ENCODE measurements at places on chromosomes 13 and 19.

DNA sequence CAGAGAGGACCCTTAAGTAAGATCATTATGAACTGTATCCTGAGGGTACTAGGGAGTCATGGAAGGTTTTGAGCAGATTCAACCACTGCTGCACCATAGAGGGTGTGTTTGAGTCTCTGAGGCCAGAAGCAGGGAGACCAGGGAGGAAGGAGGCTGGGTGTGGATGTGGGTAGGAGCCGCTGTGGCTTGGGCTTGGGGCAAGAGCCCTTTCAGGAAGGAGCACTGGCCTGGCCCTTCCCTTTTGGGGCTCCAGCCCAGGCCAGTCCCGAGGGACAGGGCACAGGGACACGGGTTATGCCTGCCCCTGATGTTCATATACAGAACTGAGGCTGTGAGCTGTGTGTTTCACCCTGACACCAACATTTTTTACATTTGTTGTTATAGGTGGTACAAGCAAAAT is 7.2 kb downstream of the CIC start:
- no peak for DNase-seq

DNA sequence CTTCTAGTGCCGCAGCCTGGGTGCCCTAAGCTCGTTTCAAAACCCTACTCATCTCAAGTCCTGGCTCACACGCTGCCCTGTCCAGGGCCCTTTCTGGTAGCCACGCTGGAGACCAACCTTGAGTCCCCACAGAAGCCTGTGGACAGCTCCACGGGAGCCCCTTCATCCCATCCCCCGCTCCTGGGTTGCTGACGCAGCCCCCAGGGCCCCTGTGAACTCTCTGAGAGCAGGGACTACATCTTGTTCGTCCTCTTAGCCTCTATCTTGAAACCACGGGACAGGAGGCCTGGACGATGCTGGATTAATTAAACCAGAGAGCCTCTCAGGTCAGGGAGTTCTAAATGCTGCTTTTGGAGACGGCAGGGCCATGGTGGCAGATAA is 7.4 kb downstream of the MLLT1 start:
- no peak for DNase-seq

DNA sequence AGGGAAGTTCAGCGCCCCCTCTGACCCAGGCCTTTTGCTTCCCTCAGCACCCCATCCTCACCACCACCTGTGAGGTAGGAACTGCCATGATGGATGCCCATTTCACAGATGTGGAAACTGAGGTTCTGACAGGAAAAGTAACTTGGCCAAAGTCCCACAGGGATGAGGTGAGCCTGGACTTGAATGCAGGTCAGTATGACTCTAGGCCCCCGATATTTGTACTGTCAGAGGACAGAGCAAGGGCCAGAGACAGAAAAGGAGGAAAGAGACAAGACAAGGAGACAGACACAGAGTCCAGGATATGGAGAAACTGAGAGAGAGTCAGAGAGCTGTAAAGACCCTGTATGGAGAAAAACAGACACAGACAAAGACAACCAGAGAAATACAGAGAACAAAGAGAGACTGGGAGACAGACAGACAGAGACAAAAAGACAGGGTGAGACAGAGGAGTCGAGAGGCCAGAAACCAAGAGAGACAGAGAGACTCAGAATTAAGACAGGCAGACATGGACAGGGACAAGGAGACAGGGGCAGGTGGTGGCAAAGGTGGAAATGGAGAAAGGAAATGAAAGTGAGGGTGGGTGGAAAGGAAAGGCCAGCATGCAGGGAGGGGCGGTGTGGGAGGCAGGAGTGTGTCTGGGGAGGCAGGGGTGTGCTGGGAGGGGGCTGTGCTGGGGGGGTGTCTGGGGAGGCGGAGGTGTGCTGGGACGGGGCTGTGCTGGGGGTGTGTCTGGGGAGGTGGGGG is 5.0 kb downstream of the ERFL start:
- DNase-seq, result no peak

DNA sequence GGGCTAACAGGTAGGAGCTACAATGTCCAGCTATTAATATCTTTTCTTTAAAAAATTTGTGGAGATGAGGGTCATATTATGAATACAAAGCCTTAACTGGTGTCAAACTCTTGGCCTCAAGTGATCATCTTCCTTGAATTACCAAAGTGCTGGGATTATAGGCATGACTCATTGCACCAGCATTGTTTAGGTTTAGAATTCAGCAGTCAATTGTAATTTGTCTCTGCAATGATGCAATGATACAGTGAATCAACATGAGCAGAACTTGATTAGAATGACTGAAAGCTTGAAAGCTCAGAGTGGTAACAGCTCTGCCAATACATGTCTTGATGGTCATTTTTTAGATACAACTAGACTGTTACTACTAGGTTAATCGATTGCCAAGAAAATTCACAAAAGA is 752.8 kb upstream of the MIR17HG start:
- DNase-seq, result no peak

GRCh38 chr13:43657485-43657884 is 129.3 kb downstream of the ENOX1 start:
- no peak for DNase-seq

DNA sequence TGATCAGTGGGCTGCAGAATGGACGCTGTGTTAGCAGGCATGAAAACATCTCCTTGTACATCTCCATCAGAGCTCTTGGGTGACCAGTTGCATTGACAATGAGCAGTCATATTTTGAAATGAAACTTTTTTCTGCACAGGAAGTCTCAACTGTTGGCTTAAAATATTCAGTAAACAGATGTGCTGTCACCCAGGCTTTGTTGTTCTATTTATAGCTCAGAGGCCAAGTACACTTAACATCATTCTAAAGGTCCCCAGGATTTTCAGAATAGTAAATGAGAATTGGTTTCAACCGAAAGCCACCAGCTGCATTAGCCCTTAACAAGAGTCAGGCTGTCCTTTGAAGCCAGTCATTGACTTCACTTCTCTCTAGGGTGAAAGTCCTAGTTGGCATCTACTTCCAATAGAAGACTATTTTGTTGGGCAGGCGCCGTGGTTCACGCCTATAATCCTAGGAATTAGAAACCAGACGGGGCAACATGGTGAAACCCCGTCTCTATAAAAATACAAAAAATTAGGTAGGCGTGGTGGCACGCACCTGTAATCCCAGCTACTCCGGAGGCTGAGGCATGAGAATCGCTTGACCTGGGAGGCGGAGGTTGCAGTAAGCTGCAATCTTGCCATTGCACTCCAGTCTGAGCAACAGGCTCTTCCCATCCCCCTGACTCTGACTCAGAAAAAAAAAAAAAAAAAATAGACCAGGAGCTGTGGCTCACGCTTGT is 7.9 kb upstream of the PDE4A start:
- DNase-seq, result no peak

GRCh38 chr13:110850006-110850405 is 64.9 kb downstream of the ANKRD10 start:
- DNase-seq, result no peak

DNA sequence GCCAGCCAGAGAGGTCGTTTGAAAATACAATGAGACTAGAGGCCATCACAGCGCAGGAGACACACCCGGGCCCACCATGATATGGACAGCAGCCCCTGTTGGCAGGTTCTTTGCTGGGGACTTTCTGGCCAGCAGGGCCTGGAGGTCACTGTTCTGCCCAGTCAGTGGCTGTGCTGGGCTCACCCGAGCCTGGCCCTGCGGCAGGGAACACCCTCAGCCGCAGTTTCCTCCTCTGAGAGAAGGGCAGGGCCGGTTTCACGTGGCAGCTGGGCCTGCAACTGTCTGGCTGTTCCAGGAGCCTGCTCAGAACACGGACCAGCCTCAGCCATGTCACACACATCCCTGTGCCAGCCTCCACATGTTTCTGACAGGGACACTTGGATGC is 39.4 kb downstream of the ADPRHL1 start:
- no peak for DNase-seq

- no peak for DNase-seq
Observed at GRCh38 chr13:66617786-66618185, 612.4 kb downstream of the PCDH9 start.

GRCh38 chr13:27810461-27810860 is 18.2 kb downstream of the GSX1 start:
- no peak for DNase-seq

DNA sequence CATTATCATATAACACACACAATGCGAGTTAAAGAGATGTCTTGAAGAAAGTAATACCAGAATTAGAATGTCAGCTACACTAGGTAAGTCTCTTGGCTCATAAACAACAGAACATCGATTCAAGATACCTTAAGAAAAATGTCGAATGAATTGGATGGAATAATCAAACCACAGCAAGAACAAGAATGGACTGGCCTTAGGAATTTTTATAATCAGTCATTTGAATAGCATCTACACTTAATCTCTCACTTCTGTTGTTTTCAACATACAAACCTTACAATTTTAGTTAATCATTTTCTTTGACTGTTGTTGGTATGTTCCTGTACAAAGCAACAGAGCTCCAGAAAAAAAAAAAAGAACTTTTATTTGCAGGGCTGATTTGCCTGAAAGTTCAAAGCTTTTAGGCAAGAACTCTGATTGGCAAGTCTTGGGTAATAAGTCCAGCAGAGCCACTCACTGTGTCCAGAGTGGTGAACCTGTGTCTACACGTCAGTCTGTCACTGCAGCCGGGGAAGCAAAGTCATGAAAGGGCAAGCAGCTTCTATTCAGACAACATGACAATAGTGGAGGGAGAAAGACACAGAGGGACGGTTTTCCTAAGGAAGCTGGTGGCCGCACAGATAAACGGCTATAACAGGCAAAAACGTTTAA is 1026.1 kb upstream of the MIR17HG start:
- no peak for DNase-seq

- DNase-seq, result no peak
Observed at GRCh38 chr13:76454991-76455390, 431.2 kb downstream of the KCTD12 start.

GRCh38 chr13:31739226-31739625 is at the start of gene RXFP2:
TSS of gene RXFP2 (plus strand) at chr13:31739526. CDS start at chr13:31739613, 87 bp downstream.
- DNase-seq, result no peak

DNA sequence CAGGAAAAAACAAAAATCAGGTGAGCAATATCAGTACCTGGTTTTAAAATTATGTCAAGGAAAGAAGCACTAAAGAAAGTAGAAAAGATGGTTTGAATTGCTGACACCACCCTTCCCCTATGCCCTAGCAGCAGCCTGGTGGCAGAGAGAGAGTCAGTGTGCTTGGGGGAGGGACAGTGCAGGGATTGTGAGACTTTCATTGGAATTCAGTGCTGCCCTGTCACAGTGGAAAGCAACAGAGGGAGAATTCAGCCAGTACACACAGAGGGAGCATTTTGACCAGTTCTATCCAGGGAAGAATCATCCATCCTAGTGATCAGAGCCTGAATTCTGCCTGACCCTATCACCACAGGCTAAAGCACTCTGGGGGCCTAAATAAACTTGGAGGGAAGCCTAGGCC is 222.4 kb upstream of the PCDH17 start:
- DNase-seq, result no peak

GRCh38 chr19:20186174-20186573 is 19.2 kb downstream of the ZNF486 start:
- DNase-seq, result no peak

GRCh38 chr19:4768934-4769777 is 22.4 kb upstream of the FEM1A start:
- DNase-seq, result no peak

DNA sequence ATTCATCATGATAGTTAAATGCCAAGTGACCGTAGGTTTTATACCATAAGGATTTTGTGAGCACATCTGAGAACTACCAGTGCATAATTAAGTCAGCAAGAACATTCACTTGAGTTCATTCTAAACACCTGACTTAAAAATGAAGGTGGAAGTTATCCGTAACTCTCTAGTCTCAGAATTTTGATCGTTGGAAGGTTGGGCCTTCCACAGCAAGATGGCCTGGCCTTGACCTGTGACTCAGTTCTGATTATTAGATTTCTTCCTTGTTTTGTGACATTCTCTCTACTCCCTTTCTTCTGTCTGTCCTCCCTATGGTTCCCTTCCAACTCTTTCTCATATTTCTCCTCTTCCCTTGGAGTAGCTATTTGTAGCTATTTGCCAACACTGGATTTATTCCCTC is 20.0 kb upstream of the WDFY2 start:
- DNase-seq, result no peak

DNA sequence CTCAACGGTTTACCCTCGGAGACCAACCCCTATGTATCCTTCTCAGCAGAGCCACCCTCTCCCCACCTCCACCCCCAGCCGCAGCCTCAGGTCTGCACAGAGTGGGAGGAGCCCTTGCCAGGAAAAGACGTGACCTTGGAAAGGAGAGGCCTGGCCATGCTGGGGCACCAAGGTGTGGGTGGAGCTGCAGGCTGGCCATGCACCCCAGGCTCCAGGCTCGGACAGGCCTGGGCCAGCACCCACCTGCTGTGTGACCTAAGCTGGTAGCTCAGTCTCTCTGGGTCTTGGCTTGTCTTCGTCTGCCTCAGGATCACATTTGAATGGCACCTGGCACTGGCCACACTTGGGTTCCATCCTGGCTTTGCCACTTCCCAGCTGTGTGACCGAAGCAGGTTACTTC is 29.5 kb downstream of the CCDC8 start:
- no peak for DNase-seq

GRCh38 chr13:54445453-54445852 is 1416.8 kb downstream of the OLFM4 start:
- DNase-seq, result no peak

- DNase-seq, result no peak
Observed at GRCh38 chr13:39105110-39105509, 66.9 kb downstream of the NHLRC3 start.

DNA sequence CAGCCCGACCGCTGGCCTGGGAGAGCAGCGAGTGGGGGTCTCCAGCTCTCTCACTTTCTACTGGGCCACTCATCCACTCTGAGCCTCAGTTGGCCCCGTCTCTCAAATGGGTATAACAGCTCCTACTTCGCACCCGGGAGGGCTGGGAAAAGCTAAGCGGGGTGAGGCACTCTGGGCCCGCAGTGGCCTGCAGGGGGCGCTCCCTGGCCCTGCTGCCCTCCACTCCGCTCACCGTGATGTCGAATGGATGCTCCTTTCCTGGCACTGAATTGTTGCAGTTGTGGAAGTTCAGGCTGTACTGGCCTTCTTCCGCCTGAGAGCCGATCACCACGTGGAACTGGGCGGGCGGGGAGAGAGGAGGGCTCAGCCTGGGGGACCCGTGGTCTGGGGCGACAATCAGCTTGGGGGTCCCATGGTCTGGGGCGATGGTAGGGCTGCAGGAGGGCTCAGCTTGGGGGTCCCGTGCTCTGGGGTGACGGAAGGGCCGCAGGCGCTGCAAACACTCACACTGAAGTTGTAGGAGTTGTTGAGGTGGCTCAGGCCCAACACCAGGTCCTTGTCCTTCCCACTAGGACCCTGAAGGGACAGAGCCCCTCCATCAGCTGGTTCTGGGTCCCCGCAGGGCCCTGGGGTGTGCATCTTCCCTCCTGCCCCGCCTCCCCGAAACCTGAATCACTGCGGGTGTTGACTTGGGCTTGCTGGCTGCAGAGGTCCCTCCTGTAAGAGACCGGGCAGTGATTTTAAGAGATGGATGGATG is 3.9 kb downstream of the GPR108 start:
- no peak for DNase-seq

DNA sequence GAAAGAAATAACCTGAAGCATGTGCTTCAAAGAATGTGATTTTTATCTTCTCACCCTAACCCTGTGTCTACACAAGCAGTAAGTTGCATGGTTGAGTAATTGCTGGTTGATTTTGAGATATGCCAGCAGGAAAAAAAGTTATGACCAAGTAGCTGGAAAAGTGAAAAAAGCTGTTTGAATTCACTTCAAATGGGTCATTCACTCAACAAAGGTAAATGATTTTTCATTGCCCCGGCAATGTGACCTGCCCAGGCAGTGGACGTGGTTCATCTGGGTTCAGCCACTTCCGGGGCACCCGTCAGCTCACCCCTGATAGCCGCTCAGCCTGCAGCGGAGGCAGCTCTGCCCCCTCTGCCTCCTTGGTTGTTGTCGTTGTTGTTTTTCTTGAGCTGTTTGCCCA is 18.5 kb downstream of the TNFRSF19 start:
- DNase-seq, result no peak

- no peak for DNase-seq
Observed at GRCh38 chr13:47638627-47639026, 362.4 kb downstream of the SUCLA2 start.
